Stimulated activated CD8-positive, alpha-beta memory T cell treated with anti-CD3 and anti-CD28 coated beads, Interleukin-4, amount 100 ng/mL, for 1 hour (primary cell): ENCODE measurements at places on chromosomes 6 and 20.

- DNase-seq, result no peak
Measured at GRCh38 chr6:93728150-93728549, 308.8 kb upstream of the EPHA7 start.

DNA sequence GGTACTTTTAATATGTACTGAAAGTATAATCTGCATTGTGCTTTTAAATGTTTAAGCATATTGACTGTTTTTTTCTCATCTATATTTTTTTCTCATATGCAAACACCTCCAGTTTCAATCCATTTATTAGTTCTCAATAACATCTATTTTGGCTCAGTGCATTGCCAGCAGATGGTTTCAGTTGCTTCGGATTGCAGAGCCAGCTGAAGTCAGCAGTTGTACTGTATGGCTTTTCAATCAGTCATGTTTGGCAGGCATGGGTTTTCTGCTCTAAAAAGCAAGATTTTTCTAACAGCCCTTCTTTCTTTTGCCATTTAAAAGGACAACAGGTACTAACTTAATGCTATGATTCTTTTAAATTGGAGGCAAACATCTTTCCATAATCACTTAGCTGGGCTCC is 121.2 kb downstream of the CD109 start:
- DNase-seq, result no peak

DNA sequence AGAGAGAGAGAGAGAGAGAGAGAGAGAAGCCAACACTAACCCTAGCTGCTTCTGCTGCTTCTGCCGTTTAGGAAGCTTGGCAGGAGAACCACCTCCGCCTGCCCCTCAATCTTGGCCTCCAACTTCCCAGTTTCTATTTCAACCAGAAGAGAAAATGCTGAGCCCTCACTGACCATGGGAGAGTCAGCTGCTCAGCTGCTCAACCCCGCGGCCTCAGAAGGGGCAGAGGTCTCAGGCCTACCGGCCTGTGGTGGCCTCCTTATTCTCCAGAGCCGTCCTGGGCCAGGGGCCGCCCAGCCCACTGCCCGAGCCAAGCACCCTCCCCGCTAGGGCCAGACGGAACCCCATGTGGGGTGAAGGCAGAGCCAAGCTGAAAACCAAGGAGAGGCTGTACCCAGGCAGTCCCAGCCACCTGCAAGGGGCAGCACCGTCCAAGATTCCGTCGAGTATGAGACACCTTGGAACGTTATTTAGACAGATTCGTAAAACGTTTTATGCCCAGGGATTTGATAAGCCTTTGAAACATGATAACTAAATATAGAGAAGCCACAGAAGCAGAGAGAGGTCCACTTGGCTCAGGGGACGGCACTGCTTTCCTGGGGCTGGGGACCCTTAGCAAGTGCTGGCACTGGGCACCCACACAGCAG is 116.6 kb downstream of the DLL1 start:
- no peak for DNase-seq

DNA sequence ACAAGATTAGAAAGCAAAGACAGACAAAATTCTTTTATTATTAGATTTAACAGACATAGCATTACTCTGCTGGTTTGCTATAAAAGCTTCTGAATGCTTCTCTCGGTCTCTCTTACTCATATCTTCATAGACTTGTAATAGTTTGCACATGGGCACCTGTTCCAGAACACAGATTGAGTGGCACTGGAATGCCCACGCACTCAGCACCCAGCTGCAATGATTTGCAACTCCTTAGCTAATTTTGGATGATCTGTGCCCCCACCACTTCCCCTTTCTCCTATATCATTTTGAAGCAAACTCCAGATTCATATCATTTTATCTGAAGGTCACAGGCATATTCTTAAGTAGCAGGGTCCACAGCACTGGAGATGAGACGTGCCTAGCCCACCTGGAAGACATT is 148.8 kb downstream of the CFAP61 start:
- DNase-seq, result no peak

- DNase-seq, result no peak
Measured at GRCh38 chr20:48469026-48469425, 358.8 kb downstream of the PREX1 start.

DNA sequence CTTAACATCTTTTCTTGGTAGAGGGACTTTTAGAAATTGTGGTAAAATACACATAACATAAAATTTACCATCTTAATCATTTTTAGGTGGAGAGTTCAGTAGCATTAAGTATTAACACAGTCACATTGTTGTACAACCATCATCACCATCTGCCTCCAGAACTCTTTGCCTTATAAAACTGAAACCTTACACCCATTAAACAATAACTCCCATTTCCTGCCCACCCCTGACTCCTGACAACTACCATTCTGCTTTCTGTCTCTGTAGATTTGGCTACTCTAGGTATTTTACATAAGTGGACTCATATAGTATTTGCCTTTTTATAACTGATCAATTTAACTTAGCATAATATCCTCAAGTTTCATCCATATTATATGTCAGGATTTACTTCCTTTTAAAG is 88.7 kb downstream of the ZHX3 start:
- no peak for DNase-seq

DNA sequence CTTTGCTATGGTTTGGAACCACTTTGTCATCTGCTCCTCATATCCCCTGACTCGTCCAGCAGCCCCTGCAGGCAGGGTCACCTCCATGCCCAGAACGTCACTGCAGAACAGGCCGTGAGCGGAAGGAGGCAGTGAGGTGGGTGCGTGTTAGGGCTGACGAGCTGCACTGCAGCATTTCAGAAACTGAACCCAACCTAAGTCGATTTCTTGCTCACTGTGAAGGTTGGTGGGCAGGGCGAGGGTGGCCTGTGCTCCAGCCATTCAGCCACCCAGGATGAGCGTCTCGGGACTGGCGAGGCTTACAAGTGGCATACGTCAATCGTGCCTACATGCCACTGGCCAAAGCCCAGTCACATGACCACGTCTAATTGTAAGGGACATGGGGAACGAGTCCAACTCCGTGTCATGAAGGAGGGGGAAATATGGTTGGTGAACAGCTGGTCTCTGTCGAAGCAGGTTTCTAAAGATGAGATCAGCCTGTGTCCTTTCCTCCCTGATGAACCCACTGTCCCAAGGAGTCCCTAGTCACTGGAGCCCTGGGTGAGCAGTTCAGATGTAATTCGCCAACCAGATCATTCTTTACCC is 289.1 kb downstream of the TAF4 start:
- no peak for DNase-seq

DNA sequence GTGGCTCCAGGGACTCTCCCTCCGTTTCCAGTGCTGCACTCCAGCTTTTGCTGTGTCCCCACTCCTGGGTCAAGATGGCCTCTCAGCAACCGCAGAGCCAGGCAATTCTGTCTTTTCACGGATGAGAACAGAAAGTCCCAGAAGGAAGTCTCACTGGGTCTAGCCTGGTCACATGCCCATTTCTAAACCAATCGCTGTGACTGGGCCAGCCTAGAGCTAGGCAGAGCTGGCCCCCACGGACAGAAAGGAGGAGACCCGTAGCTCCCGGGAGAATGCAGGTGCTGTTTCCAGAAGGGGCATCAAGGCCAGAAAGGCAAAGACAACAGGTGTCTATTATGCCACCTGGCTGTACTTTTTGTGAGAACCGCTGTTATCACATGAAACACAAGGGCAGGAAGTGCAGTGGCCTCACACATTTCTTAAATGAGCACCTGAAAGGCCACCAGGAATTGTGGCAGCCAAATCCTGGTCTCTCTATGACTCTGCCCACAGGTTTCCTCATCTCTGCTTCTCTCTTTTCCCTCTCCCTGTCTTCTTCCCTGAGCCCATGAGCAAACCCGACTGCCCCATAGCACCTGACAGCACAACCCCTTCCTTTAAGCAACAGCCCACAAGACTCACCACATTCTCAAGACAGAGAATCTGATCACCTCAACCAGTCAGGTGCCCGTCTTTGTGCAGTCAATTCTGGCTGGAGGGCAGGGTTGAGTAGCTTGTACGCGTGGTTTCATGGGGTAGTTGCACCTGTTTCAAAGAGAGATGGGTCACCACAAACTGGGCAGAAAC is 37.1 kb upstream of the B4GALT5 start:
- DNase-seq, result no peak

DNA sequence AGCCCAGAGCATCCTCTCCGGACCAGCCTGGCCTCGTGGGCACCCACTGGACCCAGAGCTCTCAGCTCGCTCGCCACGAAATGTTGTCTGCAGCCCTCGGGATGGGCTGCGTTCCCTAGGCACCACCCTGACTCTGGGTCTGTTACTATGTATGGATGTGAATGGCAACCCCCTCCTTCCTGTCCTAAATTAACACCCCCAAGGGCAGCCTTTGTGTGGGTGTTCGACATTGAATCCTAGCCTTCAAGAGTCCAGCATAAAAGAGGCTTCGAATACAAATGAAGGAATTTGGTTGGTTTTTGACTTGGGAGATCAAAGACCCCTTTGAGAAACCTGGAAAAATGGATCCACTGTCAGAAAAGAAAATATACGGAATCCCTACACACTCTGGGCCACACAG is 86.1 kb downstream of the BMP7 start:
- DNase-seq, result no peak

- no peak for DNase-seq
Measured at GRCh38 chr20:58944610-58945009, 36.4 kb upstream of the NELFCD start.

DNA sequence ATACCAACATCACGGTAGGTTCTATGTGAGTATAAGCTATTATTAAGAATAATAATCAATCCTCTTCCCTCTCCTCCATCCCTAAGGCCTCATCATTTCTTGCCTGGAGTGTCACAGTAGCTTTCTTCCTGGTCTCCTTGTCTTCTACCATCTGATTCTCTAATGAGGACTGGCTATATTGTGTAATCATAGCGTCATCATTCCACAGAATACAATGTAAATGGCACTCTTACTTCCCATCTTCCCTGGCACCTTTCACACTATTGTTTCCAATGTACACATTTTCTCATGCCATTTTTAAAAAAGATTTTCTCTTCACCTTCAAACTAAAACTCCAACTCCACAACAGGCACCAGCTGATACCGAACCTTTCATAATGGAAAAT is 2.2 kb upstream of the BTN3A2 start:
- DNase-seq, result no peak

GRCh38 chr20:50727792-50728485 is 3.4 kb upstream of the PARD6B start:
- no peak for DNase-seq

DNA sequence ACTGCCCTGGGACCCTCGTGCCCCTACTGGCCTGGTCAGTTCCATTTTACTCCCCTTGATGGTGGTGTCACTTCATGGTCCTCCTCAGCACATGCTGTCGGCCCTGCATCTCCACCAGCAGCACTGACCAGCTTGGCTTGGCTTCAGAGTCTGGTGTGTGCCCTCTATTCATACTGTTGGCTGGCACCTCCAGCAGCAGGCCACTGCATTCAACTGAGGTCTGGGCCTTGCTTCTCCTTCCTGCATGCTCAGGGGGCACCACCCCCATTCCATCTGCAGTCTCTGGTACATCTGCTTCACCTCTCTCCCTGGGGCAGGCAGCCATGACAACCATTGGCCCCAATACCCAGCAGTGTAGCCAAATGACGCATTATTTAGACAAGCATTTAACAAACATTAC is 155.9 kb downstream of the SLC24A3 start:
- no peak for DNase-seq

GRCh38 chr20:17617212-17617867 is 47.5 kb downstream of the DSTN start:
- DNase-seq, result no peak

DNA sequence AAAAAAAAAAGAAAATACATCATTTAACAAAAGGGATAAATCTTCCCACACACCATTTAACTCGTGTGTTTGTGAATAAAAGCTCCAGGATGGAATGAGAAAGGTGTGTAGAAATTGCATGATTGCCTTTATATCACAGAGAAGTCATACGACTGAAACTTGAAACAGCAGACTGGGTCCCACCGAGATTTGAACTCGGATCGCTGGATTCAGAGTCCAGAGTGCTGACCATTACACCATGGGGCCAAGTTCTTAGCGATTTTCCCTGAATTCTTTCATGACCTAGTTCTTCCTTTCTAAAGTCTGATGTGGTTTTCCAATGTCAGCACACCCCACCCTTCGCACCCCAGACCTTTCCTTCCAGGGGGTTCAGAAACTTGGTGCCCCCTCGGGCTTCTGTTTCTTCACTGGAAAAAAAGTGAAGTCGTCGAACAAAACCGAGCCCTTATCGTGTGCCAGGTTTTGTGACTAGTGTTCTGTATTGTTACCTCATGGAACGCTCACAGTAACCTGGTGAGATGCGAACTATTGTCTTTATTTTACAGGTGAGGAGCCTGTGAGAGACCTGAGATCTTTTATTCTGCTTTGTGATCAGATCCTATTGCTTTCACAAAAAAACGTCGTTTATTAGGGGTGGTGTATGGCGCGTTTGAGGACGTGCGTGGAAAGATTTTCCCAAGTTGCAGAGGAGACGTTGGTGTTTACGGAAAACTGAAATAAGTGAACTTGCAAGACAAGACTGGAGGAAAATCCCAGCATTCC is 120.8 kb downstream of the OR2B2 start:
- no peak for DNase-seq

- DNase-seq, result no peak
Measured at GRCh38 chr20:62406635-62407176, 379 bp downstream of the CABLES2 start.

- DNase-seq, result no peak
Measured at GRCh38 chr20:18187020-18187419, 49.4 kb downstream of the KAT14 start.

DNA sequence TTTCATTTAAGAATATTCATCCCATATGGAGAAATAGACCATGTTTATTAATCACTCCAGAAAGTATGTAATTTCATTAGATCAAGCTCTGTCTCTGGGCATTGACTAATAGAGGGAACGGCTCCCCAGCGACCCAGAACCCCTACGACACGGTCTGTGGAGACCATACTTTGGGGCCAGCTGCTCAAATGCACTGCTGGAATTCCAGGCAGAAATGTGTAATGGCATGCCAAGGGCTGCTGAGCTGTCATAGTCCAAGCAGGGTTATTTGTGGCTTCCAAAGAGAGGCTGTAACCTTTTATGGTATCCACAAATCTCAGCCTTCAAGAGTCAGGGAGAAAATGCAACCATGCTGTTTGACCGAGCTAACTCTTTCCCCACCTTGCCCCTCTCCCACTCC is 755.8 kb downstream of the DHX35 start:
- no peak for DNase-seq

DNA sequence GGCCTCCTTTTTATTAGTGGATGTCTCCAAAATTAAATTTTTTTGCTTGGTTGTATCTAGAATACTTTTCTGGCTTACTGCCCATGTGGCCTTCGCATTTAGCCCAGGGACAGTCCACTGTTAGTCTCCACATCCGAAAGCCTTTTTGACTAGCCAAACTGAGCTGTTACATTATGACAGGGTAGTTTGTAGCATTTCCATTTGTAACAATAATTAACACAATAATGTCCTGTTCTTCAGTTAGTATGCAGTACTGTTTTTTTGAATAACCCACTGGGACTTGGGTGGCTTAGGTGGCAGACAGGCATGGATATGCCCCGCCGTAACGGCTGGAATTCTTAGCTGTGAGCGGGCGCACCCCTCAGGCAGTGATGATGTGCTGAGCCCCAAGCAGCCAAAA is 12.7 kb upstream of the BTN3A2 start:
- DNase-seq, result no peak
